ENCODE measurements at places on chromosomes 13 and 19.

GRCh38 chr19:29255006-29255405 lies 42.1 kb upstream of the UQCRFS1 start:
- no peak for DNase-seq

DNA sequence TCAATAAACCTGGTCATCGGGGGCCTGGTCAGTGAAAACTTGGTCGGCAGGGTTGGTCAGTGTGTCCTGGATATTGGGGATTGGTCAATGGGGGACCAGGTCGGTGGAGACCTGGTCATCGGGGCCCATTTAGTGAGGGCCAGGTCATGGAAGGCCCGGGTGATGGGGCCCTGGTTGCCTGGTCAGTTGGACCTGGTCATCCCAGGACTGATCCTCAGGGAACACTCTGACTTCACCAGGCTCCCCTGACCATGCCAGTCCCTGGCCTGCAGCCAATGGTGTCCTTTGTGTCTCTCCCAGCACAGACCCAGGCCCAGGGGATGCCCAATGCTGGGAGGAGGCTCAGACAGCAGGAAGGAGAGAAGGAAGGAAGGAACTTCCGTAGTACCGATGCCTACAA lies 42.1 kb upstream of the TPM4 start:
- DNase-seq = no peak

DNA sequence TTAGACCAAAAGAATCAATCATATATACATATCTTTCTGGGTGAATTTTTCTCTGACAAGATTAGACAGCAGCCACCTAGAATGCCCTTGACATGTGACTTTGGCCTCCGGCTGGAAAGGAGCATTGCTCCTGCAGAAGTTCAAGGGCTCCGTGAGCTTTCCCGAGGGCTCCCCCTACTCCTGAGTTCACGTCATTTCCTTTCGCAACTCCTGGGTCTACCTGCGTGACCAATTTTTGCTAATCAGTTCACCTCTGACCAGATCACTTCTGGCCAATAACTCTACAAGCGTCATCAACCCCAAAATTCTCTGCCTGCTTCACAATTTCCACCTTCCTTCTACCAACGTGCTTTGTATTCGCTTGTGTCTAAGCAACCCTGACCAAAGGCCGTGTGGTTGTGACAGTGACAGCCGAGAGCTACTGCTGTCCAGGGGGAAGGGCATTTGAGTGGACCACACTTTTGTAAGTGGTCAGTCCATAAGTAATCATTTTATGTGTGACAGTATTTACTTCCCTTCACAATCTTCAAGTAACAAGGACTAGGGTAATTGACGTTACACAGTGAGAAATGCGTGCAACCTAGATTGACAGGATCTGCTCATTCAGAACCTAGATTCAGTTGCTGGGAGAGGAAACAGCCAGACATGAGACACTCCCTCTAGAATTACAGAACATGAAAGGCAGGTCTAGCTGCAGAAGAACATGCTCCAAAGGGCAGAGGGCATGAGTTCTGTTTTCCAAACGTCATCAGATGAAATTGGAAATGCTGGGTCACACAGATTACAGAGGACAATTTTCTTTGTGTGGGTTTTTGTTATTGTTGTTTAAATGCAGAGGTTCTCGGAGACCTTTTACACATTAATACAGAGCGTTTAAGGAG lies 145.9 kb upstream of the SPACA7 start:
- DNase-seq = no peak

DNA sequence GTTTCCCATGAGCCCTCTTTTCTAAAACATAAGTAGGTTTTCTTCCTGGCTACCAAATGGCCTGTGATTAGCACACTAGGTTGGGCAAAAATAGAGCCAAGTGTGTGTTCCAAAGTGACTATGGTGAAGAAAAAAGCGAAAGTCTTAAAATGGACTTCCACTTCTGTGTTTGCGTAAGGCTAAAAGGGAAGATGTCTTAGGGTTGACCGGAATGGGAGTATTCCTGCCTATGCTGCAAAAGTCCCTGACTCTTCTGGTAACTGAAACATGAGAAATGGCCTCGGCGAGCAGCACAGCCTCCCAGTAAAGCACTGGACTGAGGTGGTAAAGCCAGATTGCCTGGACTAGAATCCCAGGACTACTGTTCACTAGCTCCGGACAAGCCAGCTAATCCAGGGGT lies 2.4 kb upstream of the FPR1 start:
- no peak for DNase-seq

GRCh38 chr13:99256709-99257108 lies 1.5 kb downstream of the GPR18 start:
- no peak for DNase-seq

- peak; percentile 77 for DNase-seq
Measured at GRCh38 chr19:49689133-49690078, at the start of gene ADM5. Gene ADM5, plus strand, starts transcription at chr19:49689594. Its CDS starts 244 bp downstream, at chr19:49689838.

- DNase-seq = no peak
Measured at GRCh38 chr13:27556109-27556508, 64.2 kb downstream of the LNX2 start.

- DNase-seq = no peak
Measured at GRCh38 chr19:36245210-36246005, 30.5 kb downstream of the ZNF146 start.

GRCh38 chr19:50702871-50703829 lies 16.5 kb downstream of the SHANK1 start:
- no peak for DNase-seq

DNA sequence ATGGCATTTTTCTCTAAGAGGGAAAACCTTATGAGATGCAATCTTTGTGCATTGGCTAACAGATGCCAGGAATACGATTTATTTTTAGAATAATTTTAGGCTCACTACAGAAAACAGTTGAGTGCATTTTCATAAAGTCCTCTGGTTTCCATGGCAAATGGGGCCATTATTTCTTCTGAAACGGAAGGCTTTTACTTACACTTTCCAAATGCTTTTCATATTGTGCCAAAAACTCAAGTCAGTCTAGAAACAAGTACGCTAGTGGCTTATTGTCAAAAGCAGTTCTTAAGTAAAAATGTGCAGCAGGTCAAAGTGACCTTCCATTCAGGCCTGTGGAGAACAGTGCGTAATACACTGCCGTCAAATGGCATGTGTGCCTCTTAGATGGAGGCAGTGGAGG lies 628.7 kb downstream of the EFNB2 start:
- DNase-seq = no peak

- no peak for DNase-seq
Measured at GRCh38 chr13:111047326-111047725, 67.8 kb upstream of the ARHGEF7 start.

DNA sequence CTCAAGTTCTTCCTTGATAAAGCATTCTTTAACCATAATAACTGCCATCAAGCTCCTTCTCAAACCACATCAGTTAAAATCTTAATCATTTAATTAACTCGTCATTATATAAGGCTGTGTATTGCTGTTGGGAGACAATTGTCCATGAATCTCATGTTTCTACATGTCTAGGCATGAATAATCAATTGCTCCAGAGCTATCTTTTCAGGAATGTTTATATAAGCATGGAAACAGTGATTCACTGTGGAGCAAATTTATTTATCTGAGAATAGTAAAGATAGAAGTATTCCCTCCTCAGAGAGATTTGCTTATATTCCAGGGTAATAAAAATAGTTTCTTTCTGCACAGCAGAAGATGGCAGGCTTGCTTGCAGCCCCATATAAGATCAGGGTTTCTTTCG lies 71.1 kb downstream of the CBY2 start:
- DNase-seq = no peak

- peak; percentile 59 for DNase-seq
Measured at GRCh38 chr13:113407531-113408393, 43.8 kb upstream of the GRTP1 start.

DNA sequence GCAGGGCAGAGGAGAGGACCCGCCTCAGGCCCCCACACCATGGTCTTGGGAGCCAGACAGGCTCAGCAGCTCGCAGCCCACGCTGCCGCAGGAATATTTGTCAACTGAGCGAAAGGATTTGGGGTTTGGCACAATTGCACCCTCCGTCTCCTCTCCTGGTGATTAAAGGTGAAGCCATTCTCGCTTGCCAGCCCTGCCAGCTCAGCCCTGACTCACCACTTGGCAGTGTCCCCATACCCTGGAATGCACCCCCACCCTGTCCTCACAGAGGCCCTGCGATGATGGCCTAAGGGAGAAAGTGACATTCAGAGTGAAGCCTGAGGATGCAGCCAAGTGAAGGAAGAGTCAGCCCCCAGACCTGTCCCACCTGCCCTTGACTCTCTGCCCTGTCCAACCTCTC lies 18.8 kb downstream of the CYTH2 start:
- DNase-seq = no peak

DNA sequence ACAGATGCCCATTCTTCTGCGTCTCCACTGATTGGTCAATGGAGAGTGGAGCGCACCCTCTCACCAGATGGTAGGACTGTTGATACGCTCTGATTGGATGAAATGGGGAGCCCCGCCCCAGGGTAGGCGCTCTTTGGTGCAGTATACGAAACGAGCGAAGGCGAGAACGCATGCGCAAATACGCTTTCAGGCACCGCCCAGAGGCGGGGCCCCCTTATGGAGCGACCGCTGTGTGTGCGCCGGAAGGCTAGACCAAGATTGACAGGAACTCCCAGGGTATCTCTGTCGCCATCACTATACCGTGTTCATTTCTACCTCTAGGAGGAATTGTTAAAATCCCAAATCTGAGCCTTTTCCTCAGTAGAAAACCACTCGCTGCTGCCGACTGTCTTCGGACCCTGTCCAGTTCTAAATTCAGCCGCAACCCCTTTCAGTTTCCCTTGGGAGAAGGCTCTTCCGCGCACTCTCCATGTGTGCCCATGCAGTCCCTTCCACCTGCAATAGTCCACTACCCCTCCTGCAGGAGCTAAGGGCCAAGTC lies 720 bp upstream of the HNRNPL start:
- DNase-seq = peak; percentile 99

DNA sequence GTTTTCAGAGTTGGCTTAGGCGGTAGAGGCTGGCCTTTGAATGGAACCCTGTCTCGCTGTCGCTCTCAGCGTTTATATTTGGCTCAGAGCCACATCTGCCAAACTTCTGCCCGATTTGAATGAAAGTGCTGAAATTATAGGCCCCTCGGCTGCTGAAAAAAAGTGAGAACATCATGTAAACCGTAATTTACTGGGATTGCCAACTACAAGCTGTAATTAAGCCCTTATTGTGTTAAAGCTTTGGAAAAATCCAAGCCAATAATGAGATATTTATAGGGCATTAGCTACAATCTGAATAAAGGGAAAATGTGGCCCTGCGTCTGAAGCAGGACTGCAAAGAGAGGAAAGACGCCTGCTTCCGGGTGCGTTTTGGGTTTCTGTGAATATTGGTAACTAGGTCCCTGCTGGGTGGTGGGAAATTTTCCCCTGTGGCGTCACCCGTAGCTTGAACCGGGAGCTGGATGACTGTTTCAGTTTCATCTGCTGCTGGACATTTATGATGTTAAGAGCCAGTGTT lies 9.9 kb downstream of the DNM2 start:
- no peak for DNase-seq

- DNase-seq = peak; percentile 68
Measured at GRCh38 chr19:17183271-17183761, 31.8 kb upstream of the USE1 start.

GRCh38 chr13:40422588-40423235 lies 243.7 kb downstream of the FOXO1 start:
- DNase-seq = no peak

GRCh38 chr13:41282129-41282571 lies 18.8 kb upstream of the MTRF1 start:
- no peak for DNase-seq

GRCh38 chr19:46821512-46822409 lies 28.9 kb downstream of the AP2S1 start:
- peak; percentile 85 for DNase-seq

DNA sequence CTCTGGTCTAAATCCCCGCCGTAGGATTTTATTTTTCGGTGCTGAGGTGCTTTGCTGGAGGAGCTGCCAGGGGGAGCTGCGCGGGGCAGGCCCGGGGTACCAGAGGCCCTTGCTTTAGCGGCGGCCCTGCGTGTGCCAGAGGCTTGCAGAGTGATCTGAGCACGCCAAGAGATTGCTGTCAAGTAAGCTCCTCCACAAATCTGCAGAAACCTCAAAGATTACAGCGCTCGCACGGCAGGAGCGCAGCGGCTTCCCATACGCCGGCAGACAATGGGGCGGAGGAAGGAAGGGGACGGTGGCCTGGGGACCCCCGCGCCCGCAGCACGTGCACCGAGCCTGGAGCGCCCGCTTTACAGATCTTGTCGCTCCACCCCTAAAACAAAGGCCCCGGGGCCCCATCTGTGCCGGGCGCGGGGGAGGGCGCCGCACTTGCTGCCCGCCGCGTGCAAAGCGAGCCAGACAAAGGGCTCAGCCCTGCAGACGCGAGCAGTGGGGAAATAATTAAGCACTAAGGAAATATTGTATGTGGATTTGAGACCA lies 9.1 kb upstream of the C19orf12 start:
- DNase-seq = peak; percentile 71

DNA sequence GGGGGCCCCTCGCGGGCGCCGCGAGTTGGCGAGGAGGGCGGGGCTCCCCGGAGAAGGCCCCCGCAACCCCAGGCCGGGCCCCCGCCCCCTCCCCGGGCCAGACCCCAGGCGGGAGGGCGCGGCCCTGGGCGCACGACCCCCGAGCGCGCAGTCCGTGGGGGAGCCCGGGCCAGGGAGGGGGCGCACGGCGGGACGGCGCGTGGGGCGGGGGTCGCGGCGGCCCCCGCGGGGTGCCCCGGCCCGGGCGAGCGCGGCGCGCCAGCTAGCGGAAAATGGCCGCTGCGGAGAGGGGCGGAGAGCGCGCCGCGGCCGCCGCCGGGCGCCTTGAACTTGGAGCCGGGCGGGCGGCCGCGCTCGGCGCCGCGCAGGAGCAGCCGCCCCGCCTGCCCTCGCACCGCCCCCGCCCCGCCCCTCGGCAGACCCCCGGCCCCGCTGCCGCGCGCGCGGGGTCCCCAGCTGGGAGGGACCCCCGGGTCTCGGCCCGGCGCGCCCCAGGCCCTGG lies 6.4 kb upstream of the NFIC start:
- peak; percentile 71 for DNase-seq

DNA sequence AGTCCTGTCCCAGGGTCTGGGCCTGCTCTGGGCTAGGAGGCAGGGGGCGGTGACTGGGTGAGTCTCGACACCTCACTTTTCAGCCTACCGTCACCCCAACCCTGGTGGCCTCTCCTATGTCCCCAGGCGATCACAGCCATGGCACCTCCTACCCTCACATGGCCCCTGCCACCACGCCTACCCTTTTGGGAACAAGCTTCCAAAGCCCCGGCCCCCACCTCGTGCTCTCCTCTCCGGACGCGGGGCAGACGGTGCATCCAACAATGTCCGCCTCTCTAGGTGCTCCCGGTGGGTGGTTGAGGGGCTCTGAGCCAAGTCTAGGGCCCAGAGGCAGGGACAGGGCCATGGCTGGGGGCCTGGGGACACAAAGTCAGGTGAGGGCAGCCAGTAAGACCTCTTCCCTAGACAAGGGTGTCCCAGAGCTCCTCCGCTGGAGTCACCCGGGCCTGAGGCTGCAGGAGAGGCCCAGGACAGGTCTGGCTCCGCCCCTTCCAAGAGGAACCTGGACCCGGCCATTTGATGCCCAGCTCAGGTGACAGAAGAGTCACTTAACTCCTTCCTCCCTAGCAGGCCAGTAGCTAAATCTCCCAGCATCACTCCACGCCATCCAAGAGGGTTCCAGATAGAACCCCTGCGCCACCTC lies at the start of gene SYNE4:
Gene SYNE4, minus strand, starts transcription at position 478 of the 643 bp plus-strand sequence. Its CDS starts 132 bp downstream, at position 346.
- DNase-seq = no peak

GRCh38 chr13:53254500-53254899 lies 225.9 kb downstream of the OLFM4 start:
- DNase-seq = no peak
